ENCODE measurements at places on chromosomes 2 and 18.
A peak's percentile ranks its signal among the peaks of the same experiment; 100 is the strongest.

GRCh38 chr2:59824314-59824713 is 729.1 kb downstream of the BCL11A start:
- no peak for DNase-seq

DNA sequence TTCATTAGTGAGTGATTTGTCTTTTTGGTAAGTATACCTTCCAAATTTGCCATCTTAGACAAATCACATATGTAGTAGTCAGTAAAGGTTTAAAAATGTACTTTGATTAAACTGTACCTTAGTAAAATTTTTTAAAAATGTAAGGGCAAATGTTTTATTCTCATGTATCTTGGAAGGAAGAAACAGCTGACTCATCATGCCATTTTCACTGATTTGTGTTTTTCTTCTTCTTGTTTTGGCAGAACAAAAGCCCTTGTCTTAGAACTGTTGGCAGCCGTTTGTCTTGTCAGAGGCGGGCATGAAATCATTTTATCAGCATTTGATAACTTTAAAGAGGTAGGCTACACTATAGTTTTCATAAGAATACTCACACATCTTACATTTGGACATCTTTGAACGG is 136.5 kb downstream of the PRPF40A start:
- DNase-seq, result peak; percentile 26

DNA sequence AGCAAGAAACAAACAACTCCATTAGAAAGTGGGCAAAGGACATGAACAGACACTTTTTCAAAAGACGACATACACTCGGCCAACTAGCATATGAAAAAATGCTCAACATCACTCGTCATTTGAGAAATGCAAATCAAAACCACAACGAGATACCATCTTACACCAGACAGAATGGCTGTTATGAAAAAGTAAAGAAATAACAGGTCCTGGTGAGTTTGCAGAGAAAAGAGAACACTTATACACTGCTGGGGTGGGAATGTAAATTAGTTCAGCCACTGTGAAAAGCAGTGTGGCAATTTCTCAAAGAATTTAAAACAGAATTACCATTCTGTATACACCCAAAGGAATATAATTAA is 130.5 kb downstream of the PLCL1 start:
- no peak for DNase-seq

DNA sequence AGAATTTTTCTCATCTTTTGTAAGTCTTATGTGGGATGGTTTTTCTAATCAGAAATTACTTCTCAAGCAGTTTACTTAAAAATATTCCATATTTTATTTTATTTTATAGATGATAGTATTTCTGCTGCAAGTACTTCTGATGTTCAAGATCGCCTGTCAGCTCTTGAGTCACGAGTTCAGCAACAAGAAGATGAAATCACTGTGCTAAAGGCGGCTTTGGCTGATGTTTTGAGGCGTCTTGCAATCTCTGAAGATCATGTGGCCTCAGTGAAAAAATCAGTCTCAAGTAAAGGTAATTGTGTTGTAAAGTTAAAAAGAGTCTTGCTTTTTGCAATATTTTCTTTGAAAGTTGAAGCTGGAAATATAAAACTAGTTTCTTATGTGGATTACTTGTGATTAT is 76.2 kb downstream of the EML4 start:
- no peak for DNase-seq

- DNase-seq, result peak; percentile 23
These were observed 17.7 kb downstream of the KLF7 start for GRCh38 chr2:207148020-207148419.

DNA sequence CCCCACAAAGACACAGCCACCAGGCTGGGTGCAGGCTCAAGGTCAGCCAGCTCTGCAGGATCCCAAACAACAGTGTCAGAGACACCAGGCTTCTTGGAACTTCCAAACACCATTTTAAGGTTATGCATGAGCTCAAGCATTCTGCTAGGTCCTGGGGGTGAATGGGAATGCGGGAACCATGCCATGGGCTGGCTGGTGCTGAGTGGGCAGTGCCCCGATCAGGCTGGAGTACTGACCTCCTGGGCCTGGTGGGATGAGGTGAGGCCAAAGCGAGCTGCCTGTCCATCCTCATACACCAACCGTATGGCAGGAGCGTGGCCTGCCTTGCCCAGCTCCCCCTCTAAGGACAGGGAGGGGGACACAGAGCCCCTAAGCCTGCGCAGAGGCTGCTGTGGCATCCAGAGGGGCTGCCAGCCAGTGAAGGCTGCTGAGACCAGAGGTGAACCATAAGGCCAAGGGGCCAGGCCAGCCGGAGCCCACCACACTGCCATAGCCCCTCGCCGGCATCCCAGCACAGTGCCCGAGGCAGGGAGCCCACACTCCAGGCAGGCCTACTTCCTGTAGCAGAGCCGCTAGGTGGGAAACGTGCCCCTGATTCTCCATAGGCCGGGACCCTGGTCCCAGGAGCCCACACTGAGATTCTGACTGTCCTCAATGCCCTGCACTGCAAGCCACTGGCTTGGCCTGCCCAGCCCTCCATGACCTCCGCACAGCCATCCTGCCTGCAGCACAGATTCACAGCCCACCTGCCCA is 135.0 kb downstream of the HDAC4 start:
- DNase-seq, result no peak

DNA sequence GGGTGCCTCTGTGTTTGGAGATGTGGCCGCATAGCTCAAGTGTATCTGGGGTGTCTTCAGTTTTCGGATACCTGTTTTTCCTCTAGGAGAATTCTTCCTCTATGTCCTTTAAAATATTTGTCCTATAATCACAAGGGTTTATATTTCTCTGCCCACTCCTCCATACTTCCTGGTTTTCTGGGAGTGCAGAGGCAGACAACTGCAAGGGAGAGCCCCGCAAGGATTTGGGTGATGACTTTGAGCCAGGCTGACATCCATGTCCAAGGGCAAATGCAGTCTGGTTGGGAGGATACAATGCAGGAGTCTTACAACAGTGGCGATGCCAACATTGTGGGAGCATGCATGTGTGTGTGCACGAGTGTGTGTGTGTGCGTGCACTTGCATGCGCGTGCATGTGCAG is 2.1 kb downstream of the IL1RL1 start:
- DNase-seq, result no peak

GRCh38 chr18:32442575-32442974 is 28.1 kb downstream of the GAREM1 start:
- no peak for DNase-seq

DNA sequence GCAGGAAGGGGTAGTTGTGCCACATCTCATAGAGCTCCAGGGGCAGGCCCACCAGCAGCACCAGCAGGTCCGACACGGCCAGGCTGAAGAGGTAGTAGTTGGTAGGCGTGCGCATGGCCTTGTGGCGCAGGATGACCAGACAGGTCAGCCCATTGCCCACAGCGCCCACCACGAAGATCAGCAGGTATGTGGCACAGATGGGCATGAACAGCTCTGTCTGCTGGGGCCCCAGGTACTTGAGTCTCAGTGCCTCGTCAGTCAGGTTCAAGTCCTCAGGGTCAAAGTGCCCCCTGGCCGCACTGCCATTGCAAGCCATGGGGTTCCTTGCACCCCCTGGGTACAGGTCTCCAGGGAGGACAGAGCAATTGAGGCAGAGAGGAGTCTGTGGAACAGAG is 1.6 kb downstream of the NMUR1 start:
- no peak for DNase-seq

DNA sequence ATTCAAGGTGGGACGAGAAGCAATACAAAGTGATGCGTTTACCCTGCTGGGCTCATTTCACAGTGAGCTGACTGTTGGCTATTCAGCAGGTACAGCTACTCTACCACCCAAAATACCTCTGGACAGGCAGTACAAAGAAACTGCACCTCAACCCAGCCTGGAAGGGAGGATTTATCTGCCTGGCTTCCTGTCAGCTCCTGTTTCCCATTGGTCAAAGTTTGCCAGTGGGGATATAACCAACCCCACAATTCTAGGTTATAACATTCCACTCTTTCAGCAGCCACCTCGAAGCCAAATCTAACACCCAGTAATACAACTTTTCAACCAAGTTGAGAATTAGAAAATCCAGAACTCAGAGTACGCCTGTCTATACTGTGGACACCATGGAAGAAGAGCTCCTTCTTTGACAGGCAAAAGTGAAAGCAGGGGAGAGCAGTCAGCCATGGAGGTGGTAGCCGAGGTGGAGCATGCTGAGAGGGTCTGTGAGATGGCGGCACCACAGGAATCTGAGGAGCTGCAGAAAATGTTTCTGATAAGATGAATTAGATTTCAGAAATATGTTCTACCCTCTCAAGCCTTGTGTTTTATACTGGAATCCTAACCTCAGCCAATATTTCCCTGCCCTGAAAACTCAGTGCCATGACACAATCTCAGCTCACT is 10.8 kb downstream of the DUSP19 start:
- no peak for DNase-seq

DNA sequence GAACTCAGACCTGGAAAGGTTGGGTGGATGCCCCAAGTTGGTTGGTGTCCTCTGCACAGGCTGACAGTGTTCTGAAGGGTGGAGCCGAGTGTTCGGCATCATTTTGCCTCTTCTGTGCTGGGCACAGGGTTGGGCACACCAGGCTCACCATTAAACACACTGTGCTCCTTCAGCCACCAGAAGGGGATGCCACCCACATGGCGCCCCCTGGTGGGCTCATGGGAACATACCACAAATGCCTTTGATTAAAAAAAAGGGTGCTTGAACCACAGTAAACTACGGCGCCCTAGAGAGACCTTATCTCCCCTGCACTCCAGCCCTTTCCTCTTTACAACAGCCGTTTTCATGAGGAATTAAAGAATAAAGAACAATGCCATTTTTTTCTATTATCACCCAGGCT is 89.4 kb downstream of the CELF4 start:
- no peak for DNase-seq

Measured in astrocyte of the spinal cord (primary cell).